Upper lobe of right lung (tissue), 1 donor: ENCODE measurements at places on chromosomes 11 and 22. TPM values are rescaled to one million over a fixed set of nuclear protein-coding genes. Genes with fewer than 3 reads are reported as not detected.

Gene PRAME
- total RNA-seq: not detected

Gene RPS6KA4
- 42.4 TPM for total RNA-seq

Gene TTC36
- total RNA-seq: 1.9 TPM

Gene PHETA2
- 15.4 TPM for total RNA-seq

Gene SHANK2
- total RNA-seq: 62.5 TPM

Gene OR52E8
- total RNA-seq: not detected

- DNase-seq: no peak
Measured at GRCh38 chr11:130300567-130300966, 14.2 kb downstream of the ZBTB44 start.

DNA sequence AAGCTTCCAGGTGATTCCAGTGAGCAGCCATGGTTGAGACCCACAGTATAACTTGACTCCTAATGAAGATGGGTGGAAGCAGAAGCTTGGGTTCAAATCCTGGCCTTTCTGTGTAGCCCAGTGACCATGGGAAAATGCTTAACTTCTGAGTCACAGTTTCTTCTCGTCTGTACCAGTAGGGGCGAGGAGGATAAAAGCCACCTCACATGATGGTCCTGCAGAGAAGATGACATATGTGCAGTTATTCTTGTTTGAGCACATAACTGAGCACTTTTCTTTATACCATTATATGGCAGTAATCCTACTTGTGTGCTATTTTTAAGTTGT is 4.9 kb downstream of the TMEM109 start:
- no peak for DNase-seq

DNA sequence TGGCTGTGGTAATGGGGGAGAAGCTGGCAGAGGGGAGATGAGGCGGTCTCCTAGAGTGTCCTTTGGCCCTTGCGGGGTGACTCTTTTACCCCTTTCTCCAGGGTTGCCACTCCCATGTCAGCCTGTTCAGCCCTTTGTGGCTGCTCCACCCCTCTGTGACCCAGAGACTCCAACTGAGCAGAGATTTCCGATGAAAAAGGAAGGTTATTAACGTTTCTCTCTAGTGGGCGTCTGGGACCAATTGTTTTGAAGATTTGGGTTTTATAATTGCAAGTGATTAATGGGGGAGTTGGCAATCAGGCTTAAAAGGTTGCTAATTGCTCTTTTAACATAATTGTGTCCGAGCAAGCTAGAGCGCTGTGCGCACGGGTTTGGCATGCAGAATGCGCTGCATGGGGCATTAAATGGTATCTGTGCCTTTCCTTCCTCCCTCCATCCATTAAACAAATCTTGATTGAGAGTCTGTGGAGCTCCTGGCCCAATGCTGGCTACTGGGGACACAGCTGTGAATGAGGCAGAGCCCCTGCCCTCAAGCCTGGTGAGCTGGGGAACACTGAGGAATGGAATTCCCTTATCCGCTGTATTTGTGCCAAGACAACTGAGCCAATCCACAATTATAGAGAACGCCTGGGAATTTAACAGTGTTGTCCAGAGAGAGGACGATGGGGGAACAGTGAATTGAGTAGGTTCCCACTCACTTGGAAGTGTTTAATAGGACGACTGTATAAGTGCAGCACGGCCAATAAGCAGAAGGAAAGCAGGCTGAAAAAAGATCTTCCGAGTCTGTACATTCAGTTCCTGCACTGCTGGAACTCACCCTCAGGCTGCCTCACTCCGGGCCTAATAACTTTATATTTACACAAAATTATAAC is 295.9 kb downstream of the MIAT start:
- DNase-seq: no peak

DNA sequence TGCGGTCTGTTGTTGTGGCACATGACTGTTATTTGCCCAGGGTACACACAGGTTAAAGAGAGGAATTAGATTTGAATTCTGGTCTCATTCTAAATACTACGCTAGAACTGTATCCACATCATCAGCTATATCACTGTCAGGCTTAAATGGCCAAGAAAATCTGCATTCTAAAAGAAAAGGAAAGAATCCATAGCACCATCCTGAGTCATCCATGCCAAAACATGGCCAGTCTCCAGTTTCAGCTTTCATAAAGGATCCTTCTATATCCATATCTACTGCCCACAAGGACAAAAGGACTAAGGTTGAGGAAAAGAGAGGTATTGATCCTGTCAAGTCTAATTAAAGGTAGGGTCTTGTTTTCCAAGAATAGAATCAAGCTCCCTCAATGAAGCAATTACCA is 73.6 kb upstream of the GDPD4 start:
- DNase-seq: no peak

- DNase-seq: no peak
Measured at GRCh38 chr11:63868399-63869064, 29.6 kb downstream of the MARK2 start.

GRCh38 chr22:22168190-22168940 is 76.2 kb upstream of the VPREB1 start:
- no peak for DNase-seq

DNA sequence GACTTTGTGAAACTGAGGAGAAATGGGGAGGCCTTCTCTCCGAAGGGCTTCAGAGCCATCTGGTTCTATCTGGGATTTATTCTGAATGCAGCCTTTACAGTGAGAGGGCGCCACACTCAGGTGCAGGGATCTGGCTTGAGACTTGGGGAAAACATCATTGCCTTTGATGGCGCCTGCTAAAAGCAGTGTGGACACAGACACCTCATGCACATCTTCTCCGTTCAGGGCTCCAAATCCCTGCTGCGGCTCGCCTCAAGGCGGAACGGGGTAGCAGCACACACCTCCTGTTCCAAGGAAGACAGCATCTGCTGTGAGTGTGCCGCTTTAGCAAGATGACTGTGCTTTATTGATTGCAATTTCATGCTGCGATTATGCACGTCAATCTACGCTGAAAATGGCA is 37.1 kb upstream of the OLFML1 start:
- no peak for DNase-seq

GRCh38 chr11:45073685-45074141 is 72.7 kb upstream of the PRDM11 start:
- DNase-seq: no peak

DNA sequence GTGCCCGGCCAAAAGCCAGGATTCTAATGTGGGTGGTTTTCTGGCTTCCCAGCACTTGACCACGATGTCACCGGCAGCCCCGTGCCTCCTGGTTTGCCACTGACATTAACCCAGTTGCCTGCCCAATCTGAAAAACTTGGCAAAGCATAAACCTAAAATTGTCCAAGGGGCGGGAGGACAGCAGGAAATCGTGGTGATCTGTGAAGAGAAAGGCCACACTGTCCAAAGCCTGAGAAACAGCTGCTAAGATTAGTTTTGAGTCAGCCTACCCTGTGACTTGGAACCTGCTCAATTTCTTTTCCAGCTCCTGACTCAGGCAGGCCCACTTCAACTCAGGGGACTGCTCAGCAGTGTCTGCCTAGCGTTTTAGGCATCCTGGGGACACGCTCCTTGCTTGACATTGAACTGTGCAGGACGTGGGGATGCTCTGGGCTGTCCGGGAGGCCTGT is 8.2 kb upstream of the F2 start:
- DNase-seq: no peak

DNA sequence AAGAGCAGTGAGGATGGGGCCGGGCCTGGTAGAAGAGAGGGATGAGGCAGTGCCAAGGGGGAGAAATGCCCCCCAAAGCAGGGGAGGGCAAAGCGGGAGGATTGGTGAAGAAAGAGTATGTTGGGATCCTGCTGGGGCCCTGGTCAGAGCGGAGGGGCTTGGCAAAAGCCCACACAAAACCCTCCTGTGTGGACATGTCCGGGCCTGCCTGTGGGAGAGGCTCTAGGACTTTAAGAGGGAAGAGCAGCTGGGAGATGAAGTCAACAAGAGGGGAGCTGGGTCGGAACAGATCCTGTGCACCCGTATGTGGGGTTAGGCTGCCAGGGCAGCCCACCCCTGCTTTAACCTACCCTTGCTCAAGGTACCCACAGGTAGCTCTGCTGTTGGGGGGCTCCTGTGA is 25.8 kb downstream of the ART5 start:
- peak; percentile 18 for DNase-seq

- DNase-seq: no peak
Measured at GRCh38 chr11:47189100-47189834, 3.0 kb upstream of the PACSIN3 start.

- DNase-seq: no peak
Measured at GRCh38 chr11:30316237-30316636, 6.7 kb upstream of the ARL14EP start.

- DNase-seq: no peak
Measured at GRCh38 chr22:45546333-45547015, 43.8 kb downstream of the FBLN1 start.

DNA sequence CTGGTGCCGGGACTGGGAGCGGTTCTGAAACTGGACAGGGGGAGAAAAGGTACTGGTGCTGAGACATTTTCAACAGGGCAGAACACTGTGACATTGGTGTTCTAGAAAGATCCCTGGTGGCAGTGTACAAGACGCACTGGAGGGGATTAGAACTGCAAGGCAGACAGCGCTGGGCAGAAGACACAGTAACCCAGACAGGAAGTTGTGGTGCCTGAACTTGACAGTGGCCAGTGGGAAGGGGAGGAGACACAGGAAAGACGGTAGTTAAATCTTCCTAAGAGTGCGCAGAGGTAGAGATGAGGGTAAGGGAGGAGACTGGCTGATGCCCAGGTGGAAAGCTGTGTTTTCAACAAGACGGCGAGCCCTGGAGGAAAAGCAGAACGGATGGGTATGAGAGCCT is 24.5 kb downstream of the FAM227A start:
- no peak for DNase-seq

- DNase-seq: peak; percentile 82
Measured at GRCh38 chr11:72676861-72677341, 2.7 kb upstream of the PDE2A start.

- no peak for DNase-seq
Measured at GRCh38 chr11:121309688-121310087, 17.1 kb downstream of the SC5D start.
